ENCODE measurements at places on chromosomes 2 and 18.

DNA sequence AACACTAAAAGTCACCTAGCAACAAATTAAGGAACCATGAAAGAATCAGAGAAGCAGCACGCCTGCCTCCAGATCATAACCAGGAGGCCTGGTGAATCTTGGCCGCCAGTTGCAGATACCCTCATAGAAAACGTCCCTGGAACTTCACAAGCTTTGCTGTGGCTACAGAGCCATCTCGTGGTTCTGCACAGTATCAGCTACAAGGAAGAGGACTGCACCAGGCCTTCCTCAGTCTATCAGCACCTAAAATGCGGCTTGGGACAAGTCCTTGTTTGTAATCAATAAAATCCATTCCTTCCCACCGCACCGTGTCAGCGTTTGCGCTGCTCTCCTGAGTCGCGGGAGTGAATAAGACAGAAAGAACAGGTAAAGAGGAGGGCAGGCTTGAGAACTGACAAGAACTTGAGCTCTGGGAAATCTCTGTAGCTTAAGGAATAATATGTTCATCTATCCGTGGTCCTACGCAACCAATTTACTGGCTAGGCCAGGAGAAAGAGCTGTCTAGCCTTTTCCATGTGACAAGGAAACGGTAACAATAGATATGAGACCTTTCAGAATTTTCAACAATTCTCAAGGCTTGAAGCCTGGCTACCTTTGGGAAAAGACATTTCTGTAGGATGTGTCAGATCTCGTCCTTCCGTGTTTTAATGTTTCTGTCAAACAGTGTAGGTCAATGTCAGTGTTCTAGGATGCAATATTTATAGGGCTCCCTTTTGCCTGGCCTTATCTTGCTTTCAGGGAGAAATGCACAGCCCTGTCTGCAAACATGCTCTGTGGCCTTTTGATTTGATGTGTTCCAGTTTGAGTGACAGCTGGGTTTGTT is 128.5 kb upstream of the RAB12 start:
- DNase-seq = peak; percentile 31

- no peak for DNase-seq
Observed at GRCh38 chr2:120239488-120240287, 13.0 kb upstream of the RALB start.

DNA sequence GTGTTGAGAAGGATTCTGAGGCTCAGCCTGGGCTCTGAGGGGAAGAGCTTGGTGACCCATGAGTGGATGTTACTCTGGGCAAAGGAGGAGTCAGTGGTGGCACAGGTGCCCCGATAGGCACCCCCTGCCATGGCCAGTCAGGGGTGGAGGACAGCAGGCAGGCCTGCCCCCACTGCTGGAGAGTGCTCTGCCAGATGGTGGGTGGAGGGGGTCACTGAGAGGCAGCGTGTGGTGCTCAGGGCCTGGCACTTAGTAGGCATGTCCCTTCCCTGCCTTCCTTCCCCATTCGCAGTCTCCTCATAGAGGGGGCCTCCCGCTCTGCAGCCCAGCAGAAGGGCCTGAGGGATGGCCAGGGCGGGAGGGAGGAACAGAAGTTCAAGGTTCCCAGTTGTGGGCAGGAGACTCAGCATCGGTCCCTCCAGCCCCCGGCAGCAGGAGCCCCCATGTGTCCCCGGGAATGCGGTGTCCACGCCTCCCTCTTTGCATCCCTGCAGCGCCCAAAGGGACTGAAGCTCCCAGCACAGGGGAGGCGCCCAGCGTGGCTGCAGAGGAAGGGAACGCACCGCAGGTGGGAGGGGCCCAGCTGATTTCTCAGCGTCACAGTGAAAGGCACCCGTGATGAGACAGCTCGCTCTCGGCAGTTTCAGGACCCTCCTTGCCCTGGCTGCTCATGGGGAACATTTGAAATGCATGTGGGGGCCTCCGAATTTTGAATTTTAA is 5.7 kb upstream of the SNED1 start:
- DNase-seq = peak; percentile 6

DNA sequence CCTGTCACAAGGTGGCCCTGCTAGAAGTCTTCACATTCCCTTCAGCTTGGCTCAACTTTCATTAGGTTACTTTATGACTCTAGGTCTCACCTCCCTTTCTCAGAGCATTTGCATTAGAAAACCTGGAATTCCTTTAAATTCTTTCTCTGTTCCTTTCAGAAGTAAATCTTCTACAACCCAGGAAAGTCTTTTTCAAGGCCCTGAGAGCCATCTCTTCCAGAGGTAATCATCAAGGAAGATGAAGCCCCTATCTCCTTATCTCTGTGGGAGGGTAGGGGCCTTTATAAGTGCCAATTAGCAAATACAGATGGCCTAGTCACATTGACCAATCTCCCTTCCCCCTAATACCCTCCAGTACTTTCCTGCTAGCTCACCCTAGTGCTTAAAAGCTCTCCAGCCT is 848.0 kb upstream of the FAM98A start:
- no peak for DNase-seq

DNA sequence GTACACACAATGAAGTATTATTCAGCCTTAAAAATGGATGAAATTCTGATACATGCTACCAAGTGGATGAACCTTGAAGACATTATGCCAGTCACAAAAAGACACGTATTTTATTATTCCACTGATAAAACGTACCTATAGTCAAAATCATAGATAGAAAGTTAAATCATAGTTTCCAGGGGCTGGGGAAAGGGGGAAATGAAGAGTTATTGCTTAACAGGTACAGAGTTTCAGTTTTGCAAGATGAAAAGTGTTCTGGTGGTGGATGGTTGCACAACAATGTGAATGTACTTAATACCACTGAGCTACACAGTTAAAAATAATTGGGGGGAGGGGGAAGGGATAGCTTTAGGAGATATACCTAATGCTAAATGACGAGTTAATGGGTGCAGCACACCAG is 279.0 kb upstream of the STON1 start:
- no peak for DNase-seq

GRCh38 chr2:183149489-183149888 is 25.2 kb downstream of the NUP35 start:
- no peak for DNase-seq

DNA sequence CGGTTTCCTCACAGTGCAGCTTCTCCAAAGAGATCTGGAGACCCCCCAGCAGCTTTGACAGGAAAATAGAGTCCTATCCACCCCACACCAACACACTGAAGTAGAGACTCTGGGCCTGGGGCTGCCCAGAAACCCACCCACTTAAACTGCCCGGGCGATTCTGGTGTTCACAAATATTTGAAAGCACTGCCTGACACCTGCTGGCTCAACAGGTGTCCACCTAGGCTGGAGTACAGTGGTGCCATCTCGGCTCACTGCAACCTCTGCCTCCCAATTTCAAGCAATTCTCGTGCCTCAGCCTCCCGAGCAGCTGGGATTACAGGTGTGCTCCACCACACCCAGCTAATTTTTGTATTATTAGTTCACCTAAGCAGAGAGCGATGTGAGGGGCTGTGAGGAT is 5.3 kb downstream of the STEAP3 start:
- no peak for DNase-seq

DNA sequence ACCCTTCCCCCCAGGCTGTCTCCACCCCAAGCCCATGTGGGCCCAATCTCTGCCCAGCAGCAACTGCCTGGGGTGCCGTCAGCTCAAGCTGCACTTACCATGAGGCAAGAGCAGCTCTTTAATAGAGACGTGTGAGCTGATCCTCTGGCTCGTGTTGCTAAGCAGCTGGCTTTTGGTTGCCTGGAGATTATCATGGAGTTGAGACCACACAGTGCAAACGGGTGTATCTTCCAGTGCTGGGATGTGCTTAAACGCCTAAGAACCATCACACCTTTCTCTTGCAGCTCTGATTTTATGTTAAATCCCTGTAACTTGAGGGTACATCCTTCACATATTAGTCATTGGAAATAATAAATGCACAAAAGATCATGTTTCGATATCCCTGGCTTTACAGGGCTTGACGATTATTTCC is 271.1 kb downstream of the PRKCE start:
- no peak for DNase-seq

GRCh38 chr2:217741381-217741955 is 261.3 kb downstream of the TNS1 start:
- no peak for DNase-seq

- no peak for DNase-seq
Observed at GRCh38 chr2:10022966-10023662, 20.2 kb upstream of the KLF11 start.

DNA sequence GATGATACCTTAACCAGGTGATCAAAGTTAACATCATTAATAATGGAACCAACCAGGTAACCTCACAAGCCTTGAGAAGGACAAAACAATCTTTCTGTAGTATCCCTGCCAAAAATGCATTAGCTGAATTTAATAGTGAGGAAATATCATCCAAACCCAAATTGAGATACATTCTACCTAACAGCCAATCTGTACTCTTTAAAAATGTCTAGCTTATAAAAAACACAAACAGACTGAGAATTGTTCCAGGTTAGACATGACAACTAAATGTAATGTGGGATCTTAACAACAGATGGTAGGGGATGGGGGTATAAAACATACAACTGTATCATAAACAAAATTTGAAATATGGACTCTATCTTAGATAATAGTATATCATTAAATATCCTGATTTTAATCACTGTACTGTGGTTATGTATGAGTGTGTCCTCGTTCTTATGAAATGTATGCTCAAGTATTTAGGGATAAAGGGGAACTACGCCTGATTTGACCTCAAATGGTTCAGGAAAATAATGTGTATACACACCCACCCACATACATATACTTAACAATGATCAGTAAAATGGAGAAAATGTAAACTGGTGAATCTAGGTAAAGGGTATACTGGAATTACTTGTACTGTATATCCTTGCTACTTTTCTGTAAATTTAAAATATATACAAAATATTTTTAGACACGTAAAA is 1.7 kb downstream of the FANCL start:
- no peak for DNase-seq

DNA sequence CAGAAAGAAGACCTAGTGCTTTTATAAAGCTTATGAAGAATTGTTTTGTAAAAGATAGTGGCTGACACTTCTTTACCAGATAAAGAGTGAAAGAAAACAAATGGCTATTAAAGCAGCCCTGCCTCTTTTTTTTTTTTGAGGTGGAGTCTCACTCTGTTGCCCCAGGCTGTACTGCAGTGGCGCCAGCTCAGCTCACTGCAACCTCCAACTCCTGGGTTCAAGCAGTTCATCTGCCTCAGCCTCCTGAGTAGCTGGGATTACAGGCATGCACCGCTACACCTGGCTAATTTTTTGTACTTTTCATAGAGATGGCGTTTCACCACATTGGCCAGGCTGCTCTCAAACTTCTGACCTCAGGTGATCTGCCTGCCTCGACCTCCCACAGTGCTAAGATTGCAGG is 12.9 kb downstream of the ARPC2 start:
- peak; percentile 90 for DNase-seq

- DNase-seq = no peak
Observed at GRCh38 chr2:231765496-231765929, 15.6 kb downstream of the PDE6D start.

GRCh38 chr2:46163098-46163430 is 134.1 kb upstream of the EPAS1 start:
- no peak for DNase-seq

GRCh38 chr2:44267796-44268648 is 7.3 kb upstream of the SLC3A1 start:
- peak; percentile 42 for DNase-seq

- no peak for DNase-seq
Observed at GRCh38 chr2:74502720-74503505, 3.5 kb upstream of the LBX2 start.

GRCh38 chr2:231041061-231041689 is 3.9 kb downstream of the C2orf72 start:
- no peak for DNase-seq

- no peak for DNase-seq
Observed at GRCh38 chr18:3623769-3624545, 174.0 kb downstream of the TGIF1 start.

DNA sequence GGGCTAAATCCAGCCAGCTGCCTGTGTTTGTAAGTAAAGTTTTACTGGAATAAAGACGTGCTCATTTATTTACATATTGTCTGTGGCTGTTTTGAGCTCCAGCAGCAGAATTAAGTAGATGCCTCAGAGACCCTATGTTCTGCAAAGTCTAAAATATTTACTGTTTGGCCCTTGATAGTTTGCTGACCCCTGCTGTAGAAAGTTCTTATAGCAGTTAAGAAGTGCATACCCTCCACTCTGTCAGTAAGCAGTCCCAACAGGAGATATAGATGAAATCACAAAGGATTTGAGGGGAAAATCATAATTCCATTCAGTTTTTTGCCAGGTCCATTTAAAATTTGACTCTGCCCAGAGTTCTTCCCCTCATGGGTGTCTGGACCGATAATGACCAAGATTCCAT is 50.1 kb upstream of the ITM2C start:
- DNase-seq = no peak

- no peak for DNase-seq
Observed at GRCh38 chr2:11379558-11379957, 35.1 kb upstream of the ROCK2 start.

DNA sequence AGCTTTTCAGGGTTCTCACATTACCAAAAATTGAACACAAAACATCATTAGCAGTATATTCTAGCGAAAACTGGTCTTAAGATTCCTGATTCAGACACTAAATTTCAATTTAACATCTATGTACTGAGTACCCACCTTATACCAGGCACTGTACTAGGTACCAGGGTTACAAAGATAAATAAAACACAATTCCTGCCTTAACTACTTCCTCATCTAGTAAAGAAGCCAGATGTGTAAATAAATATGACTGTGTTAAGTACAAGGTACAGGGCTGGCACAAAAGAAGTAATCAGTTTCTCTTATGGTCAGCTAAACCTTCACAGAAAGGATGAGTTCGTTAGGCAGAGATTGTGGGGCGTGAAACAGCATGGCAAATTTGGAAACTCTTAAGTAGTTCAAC is 6.1 kb downstream of the FARSB start:
- DNase-seq = no peak

GRCh38 chr2:113720167-113720566 is 36.3 kb downstream of the SLC35F5 start:
- no peak for DNase-seq

DNA sequence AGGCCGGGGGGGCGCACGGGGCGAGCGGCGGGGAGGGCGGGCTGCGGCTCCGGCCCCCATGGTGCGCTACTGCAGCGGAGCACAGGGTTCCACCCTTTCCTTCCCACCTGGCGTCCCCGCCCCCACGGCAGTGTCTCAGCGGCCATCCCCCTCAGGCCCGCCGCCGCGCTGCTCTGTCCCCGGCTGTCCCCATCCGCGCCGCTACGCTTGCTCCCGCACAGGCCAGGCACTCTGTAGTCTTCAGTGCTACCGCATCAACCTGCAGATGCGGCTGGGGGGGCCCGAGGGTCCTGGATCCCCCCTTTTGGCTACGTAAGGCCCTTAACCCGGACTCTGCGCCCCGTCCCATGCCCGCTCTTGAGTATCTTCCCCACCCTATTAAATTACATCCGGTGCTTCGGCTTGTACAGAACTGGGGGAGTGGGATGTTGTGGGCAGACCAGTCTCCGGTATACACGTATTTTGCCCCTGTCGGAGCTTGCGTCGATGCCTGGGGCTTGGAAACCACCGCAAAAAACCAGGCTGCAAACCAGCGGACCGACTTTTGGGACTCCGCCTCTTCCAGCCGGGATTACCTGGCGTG is 598 bp upstream of the WBP1 start:
- DNase-seq = peak; percentile 33

DNA sequence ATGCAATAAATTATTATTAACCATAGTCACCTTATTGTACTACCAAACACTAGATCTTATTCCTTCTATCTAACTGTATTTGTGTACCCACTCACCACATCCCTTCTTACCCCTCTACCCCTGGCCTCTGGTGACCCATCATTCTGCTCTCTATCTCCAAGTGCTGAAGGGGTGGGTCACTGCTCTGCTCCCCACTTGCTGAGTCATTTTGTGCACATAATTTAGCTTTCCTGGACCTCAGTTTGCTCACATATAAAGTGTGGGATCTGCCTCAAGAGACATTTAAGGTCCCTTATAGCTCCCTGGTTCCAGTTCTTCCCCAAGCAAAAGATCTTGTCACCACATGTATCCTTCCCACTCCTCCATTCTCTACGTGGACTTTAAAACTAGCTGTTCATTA is 169.4 kb downstream of the ZNF385B start:
- DNase-seq = no peak

All from HAP-1 (cell line).